Fibroblast of skin of left quadriceps (primary cell): ENCODE measurements at places on chromosomes 1 and 21.
A peak's percentile ranks its signal among the peaks of the same experiment; 100 is the strongest.

- DNase-seq: no peak
These were observed 86.7 kb downstream of the CCDC185 start for GRCh38 chr1:223479718-223480425.

DNA sequence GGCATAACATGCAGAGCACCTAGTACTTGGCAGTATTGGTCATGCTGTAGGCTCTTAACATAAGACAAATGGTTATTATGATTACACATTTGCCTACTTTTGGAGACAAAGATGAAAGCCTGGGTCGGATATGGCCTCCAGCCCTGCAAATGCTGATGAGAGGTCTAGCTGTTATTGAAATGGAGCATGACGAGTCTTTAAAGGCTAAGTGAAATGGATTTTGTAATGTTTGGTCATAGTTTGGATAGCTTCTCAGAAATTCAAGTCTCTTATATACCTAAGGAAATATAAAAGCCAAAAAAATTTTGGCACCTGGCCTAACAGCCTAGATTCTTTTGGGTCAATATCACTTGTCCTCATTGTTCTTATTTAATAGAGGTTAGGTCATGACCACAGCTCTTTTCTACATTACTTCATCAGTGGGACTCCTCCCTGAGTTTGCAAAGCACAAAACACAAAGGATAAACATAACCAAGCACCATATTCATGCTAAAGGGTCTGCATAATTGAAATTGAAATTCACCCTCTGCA lies 69.2 kb upstream of the WLS start:
- peak; percentile 9 for DNase-seq

- DNase-seq: peak; percentile 75
These were observed 32.0 kb downstream of the MAP7D1 start for GRCh38 chr1:36187800-36188593.

DNA sequence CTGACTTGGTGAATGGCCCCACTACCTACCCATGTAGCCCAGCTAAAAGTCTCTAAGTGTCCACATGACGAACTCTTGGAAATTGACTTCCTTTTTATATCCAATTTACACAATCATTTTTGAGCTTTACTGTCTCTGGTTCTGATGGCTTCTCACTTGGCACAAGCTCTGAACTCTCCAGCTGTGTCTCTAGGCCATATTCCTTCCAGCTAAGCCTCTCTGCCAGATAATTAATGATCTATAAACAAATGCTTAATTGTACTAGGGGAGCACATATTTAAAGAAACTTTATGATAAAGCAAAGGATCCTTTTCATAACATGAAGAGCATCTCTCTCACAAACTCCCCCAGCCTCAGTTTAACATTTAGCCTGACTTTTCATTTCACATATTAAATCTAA lies 16.3 kb upstream of the BEND5 start:
- no peak for DNase-seq

GRCh38 chr21:28754862-28755261 lies 237.8 kb downstream of the LTN1 start:
- no peak for DNase-seq

DNA sequence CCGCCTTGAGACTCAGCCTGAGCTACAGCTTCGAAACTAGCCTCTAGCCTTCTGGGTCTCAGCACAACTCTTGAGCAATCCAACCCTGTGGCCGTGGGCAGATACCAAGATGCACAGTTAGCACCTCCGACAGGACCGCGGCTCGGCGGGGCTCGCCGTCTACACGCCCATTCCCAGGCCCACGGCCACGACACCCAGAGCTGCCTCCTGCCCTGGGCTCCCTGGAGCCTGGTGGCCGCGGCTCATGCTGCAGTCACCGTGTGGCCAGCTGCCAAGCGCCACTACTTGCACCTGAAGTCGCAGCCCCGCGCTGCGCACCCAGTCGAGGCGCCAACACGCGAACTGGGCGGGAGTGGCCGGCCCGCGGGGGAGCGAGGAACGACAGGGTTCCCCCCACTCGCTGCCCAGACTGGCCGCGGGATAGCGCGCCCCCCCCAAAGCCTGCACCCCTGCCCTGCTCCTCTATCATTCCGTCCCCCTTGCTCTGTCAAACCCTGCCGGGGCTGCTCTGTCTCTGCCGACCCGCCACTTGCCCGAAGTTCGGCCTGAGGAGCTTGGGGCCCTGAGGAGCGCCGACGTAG lies 729 bp upstream of the CDCA8 start:
- no peak for DNase-seq

DNA sequence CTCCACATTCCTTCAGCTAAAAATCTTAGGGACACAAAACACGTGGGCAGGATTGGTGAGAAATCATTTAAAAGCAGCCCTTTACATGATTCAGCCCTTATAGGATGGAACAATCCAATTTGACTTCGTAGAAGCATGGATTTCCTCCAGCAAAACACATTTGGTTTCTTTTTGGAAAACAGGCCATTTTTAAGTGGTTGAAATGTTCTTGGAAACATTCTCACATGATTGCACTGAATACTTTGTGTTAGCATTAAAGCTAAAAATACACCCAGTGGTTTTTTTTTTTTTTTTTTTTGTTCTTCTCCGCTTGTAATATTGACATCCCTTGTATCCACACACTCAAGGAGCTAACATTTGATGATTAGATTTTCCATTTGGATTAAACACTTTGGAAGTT lies 42.1 kb upstream of the ABCG1 start:
- no peak for DNase-seq

DNA sequence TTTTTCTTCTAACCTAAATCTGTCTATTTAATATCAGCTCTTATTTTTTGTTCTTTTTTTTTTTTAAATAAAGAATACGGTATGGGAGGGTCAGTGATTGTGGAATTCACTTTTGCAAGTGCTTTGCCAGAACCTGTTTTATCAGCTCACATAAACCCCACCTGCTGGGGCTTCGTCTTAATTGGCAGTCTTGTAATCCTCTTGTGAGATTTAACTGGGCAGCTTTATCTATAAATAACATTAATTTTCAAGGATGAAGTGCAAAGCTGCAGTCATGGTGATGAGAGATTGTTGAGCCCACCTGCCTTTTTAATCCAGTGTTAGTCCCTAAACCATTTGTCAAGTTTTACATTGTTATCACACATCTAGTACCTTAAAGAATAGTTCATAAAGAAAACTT lies 18.2 kb upstream of the PDC start:
- no peak for DNase-seq

- no peak for DNase-seq
These were observed 26.1 kb downstream of the FABP3 start for GRCh38 chr1:31346785-31347184.
